ENCODE measurements at places on chromosomes 7 and 10.

DNA sequence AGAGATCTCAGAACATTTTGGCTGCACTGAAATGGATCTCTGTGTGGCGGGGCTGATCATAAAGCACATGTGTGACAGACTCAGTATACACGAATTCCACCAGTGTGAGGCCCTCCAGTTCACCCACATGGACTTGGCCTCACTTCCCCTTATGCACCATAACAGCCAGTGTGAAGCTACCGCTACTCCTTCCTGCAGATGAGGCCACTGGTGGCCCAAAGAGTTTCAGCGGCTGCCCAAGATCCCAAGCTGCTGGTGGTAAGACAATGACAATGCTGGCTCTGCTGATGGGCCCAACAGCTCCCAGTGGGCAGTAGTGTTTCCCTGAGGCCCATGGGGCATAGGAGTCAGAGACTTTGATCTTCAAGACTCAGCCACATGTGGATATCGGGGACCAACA lies 21.0 kb upstream of the C10orf71 start:
- no peak for DNase-seq

DNA sequence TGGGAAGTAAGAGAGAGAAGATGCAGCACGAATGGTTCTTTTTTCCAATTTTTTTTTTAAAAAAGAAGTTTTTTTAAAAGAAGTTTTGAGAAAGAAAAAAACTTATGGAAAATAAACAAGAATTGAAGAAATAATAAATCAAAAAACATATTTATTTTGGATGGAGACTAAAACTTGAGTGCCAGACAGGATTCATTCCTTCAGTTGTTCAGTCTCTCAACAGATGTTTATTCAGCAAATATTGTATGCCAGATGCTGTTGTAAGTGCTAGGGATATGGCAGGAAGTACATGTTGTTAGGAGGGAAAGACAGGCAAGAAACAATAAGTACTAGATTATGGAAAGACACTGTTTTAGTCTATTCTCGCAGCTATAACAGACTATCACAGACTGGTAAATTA lies 750.7 kb upstream of the PHF14 start:
- no peak for DNase-seq

GRCh38 chr7:154583454-154583853 lies 419.5 kb downstream of the PAXIP1 start:
- DNase-seq: no peak

GRCh38 chr7:538764-539685 lies 19.4 kb upstream of the PDGFA start:
- no peak for DNase-seq

GRCh38 chr10:116307455-116307854 lies 16.8 kb upstream of the CCDC172 start:
- DNase-seq: no peak

DNA sequence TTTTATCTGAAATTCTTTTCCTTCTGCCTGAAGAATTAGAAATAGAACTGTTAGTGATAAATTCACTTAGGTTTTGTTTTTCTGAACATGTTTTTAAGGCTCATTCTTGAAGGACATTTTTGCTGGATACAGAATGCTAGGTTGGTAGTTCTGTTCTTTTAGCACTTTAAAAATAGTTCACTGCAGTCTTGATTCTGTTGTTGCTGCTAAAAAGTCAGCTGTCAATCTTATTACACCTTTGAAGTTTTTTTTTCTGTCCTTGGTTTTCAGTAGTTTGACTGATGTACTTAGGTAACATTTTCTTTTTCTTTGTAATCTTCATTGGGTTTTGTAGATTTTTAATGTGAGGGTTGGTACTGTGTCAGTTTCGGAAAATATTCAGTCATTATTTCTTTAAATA lies 48.7 kb downstream of the C1GALT1 start:
- DNase-seq: no peak

DNA sequence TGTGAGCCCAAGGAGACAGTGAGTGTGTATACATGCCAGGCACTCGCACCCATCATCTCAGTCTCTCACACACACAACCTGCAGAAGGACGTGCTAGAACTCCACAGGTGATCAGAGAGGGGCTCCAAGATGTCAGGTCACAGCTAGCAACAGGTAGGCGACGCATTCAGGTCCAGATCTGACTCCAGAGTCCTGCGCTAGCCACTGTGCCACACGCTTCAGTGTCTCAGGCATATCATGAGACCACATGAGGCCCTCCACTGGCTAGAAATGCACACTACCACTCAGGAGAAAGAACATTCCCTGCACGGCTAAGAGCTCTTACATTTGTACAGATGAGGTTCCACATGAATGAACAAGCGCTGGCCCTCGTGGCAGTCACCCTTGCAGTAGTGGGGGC lies 11.5 kb downstream of the AKR1B1 start:
- no peak for DNase-seq
